Stimulated activated CD4-positive, alpha-beta T cell treated with anti-CD3 and anti-CD28 coated beads, Interleukin-4, amount 100 ng/mL, for 1 hour (primary cell): ENCODE measurements at places on chromosomes 11 and 22.

GRCh38 chr22:37300551-37301017 is 18.3 kb downstream of the CYTH4 start:
- peak; percentile 37 for DNase-seq

GRCh38 chr11:116224154-116224888 is 548.5 kb downstream of the BUD13 start:
- DNase-seq, result peak; percentile 25

- DNase-seq, result no peak
Observed at GRCh38 chr22:34960005-34960404, 106.0 kb upstream of the ISX start.

DNA sequence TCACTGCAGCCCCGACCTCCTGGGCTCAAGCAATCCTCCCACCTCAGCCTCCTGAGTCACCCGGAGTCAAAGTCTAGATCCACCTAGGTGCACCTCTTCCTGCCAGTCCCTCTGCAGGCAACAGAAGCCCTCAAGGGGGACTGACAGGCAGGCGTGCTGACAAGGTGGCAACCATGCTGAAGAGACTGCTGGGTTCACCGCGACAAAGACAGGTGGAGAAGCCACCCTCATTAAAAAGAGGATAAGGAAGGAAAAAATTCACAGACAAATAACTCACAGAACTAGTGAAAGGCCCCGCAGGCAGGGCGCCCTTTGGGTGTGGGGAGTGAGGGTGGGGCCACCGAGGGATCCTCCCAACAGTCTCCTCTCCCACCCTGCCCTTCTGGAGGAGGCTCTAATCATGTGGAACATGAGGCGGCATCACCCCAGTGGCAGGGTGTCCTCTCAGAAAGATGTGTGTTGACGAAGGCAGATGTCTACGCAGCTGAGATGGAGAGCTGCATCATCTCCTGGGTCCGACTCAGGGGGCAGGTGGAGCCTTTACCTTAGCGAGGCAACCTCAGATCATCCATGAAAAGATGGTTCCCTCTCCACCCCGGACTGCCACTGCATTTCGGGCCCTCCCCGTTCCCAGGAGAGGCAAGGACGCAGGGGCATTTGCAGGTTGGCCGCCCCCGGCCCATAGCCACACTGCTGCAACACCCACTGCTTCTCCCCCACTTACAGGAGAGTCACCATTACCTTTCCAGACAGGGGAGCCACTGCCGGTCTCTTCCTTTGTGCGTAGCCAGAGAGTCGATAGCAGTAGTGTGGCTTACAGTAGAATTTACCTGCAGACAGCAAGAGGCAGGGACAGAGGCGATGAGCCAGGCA is 91.2 kb upstream of the BID start:
- DNase-seq, result no peak

- DNase-seq, result no peak
Observed at GRCh38 chr11:89433278-89433677, 57.9 kb downstream of the NOX4 start.

DNA sequence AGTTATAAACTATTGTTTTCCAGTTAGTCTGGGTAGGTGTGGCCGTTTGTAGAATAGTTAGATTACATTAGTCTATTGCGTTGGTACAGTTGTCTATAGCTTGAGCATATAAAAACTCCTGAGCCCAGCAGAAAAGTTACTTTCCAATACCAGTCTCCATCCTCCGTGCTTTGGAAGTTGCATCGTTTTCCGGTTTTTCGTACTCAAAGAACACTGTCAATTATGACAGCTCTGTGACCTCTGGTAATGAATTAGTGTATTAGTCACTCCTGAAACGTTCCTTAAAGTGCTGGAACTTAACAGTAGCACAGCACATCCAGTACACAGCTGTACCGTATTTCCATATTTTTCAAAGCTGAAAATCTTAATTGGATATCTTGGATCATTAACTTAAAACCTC is 808 bp upstream of the MSANTD2 start:
- DNase-seq, result no peak

DNA sequence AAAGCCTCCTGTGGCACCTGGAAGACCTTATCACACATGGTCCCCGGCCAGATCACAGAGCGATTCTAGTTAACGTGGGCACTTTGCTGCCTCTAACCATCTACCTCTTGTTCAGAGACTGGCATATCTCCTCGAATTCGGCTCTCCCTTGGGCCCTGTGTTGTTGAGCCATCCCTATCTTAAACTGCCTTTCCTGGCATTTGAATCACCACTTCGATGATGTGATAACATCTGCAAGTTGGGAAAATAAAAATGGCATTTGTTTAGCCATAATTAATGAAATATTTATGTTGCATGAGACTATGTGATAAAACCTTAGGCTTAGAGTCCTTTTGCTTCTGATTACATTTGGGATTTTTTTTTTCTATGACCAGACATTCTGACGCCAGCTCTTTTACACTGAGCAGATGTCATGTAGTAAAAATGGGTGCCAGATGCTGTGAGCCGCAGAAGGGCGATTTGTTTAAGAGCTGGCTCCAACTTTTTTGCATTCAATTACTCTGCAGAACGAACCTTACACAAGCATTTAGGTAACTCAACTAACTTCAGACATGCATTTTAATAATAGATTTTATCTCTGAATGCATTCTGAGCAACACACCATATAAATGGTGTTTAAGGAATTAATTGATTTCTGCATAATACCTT is 58.5 kb upstream of the PARVA start:
- DNase-seq, result no peak

GRCh38 chr11:19311308-19312030 is 70.7 kb upstream of the E2F8 start:
- peak; percentile 22 for DNase-seq

DNA sequence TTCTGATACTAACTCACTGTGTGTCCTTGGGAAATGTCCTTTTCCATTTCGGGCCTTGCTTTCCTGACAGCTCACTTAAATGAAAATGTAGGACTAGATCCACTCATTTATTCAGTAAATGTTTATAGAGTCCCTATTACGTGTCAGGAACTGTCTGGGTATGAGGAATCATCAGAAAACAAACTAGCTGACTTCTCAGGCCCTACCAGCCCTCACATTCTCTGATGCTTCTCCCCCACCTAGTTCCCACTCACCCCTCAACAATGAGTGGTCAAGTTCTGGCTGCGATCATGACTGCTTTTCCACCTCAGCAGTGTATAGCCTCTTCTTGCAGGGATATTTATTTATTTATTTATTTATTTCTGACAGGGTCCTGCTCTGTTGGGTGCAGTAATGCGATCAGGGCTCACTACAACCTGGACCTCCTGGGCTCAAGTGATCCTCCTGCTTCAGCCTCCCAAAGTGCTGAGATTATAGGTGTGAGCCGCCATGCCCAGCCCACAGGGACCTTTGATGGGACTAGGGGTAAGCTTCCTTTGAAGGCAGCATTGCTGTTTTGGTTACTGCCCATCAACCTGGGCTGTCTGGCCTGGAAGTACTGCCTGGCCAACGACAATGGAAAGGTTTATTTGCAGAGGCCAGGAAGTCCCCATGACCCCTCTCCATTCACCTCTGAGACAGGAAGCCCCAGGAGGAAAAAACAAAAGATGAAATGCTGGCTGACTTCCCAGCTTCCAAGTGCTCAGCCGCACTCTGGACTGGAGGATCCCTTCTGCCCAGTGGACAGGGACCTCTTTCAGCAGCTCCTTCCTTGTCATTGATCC is 33.1 kb upstream of the POLD3 start:
- no peak for DNase-seq

DNA sequence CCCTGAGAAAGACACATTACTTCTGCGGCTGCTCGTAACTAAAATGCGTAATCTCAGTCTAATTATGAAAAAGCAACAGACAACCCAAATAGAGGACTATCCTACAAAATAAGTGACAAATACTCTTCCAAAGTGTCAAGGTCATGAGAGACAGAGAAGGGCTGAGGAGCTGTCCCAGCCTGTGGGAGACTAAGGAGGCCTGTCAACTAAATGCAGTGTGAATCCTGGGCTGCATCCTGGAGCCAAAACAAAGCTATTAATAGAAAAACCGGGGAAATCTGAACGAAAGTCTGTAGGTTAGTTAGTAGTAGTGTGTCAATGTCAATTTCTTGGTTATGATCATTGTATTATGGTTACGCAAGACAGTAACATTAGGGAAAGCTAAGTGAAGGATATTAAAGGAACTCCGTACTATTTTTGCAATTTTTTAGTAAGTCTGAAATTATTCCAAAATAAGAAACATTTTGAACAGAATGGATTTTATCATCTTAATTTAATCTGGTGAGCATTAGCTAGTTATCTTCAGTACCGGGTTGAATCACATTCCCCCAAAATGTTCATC is 39.8 kb upstream of the SLC35C1 start:
- DNase-seq, result no peak

GRCh38 chr11:72745925-72746550 is 6.2 kb downstream of the ARAP1 start:
- no peak for DNase-seq

DNA sequence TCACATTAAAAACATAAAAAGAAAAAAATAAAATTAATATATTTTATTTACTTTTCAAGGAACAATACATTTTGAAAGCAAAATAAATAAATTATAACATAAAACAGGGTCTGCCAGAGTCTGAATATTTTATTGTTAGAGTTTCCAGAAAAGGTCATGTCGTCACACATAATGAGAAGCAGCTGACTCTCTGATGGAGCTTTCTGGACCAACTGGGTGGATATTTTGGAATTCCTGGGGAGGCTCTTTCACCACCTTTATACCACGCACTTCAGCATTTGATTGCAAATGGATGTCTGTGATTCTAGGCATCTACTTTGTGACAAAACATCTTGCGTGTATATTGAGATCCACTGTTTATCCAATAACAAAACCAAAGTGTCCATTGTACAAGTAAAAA is 455.0 kb upstream of the CCDC179 start:
- DNase-seq, result no peak

DNA sequence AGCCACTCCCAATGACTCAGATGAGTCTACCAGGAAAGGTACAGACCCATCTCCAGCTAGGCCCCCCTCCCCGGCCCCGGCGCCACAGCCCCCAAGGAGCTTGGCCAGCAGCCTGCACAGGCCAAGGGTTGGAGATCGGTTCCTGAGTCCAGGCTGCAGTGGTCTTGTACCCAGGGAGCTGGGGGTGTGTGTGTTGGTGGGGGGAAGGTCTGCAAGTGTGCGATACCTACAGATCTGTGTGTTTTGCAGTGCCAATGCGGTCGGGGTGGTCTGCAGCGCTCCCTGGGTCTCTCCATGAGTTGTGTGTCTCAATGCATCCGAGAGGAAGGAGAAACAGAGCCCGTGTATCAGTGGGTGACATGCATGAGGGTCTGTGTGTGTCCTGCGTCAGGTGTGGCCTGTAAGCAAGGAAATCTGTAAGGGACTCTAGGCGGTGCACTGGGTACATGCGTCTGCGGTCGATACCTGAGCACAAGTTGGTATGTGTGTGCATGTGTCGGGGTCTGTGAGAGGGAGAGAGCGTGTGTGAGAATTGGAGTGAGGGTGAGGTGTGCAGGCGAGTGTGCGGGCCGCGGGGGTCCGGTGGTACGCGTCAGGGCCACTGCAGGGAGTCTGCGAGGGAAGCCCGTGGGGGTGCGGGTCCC is 645 bp downstream of the CDC42BPG start:
- no peak for DNase-seq

DNA sequence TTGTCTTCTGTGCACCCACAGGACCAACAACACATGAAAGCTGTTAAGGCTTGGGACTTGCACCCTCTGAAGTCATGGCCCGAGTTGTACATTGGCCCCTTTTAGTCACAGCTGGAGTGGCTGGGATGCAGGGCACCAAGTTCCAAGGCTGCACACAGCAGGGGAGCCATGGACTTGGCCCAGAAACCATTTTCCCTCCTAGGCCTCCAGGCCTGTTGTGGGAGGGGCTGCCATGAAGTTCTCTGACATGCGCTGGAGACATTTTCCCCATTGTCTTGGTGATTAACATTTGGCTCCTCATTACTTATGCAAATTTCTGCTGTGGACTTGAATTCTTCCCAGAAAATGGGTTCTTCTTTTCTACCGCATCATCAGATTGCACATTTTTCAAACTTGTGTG is 48.8 kb upstream of the GLYAT start:
- no peak for DNase-seq

DNA sequence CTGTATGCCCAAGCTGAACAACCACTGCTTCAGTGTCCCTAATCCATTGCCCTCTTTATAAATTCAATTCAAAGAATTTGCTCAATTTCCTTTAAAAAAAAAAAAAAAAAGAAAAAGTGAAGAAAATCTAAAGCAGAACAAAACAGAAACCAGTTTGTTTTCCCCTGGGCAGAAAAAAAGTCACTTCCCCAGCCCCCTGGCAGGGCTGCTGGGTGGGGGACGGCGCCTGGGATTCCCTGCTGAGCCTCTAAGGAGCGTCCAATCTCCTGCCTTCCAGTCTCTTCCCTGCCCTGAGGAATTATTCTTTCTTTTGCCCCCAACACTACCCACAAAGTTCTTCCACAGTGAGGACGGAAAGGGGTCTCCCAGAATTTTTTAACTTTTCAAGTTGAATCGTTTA is 23.9 kb downstream of the DKK3 start:
- no peak for DNase-seq

DNA sequence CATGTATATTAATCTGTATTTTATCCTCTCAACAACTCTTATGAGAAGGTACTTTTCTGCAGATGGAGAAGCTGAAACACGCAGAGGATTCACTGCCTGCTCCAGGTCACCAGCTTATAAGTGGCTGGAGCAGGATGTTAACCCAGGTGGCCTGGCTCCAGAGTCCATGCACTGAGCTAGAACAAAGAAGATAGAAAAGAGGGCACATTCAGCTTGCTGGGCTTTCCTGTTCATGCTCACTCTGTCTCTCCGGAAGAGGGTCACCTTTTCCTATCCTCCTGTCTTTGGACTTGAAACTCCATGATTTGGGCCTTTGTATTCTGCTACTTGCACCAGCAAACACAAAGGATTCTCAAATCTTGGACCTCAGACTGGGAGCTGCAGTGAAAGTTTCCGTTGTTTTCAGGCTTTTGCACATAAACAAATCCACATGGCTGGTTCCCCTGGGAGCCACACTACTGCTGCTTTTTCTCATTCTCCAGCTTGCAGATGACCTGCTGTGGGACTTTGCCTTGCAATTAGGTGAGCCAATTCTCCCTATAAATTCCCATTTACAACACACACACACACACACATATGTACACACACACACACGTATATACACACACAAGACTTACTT is 117.3 kb upstream of the GRK3 start:
- no peak for DNase-seq

DNA sequence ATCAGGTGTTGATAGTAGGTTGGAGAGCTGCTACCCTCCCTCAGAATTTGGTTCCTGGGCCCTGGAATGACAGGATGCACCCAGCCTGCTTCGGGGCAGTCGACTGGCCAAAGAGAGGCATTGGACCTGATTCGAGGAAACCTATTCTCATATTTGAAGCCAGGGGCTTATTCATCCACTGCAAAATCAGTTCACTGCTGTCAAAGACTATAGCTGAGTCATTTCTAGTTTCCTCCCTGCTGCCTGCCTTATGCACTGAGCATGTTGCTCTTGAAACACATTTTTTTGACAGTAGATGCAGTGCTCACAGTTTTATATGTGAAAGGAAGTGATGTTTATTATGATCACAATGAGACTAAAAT is 565.4 kb downstream of the ETS1 start:
- DNase-seq, result no peak

GRCh38 chr11:122717264-122717867 is 61.8 kb downstream of the UBASH3B start:
- no peak for DNase-seq

- DNase-seq, result no peak
Observed at GRCh38 chr11:131025421-131026125, 109.3 kb upstream of the SNX19 start.
